ENCODE measurements at places on chromosomes 3 and 15. TPM values are rescaled to one million over a fixed set of nuclear protein-coding genes. Genes with fewer than 3 reads are reported as not detected.

The SLC2A2 gene
- 15.3 TPM for polyA plus RNA-seq

The SUSD5 gene
- 6.5 TPM for polyA plus RNA-seq

The PRSS50 gene
- 3.2 TPM for polyA plus RNA-seq

The HES1 gene
- 98.2 TPM for polyA plus RNA-seq

The PIERCE2 gene
- polyA plus RNA-seq = 5.3 TPM

The TEX55 gene
- polyA plus RNA-seq = not detected

The FETUB gene
- polyA plus RNA-seq = 0.27 TPM

The GRM2 gene
- polyA plus RNA-seq = 0.56 TPM

The AHSG gene
- polyA plus RNA-seq = 0.72 TPM

Data from right renal pelvis (tissue), 4 donors.